ENCODE measurements at places on chromosomes 4 and X.

DNA sequence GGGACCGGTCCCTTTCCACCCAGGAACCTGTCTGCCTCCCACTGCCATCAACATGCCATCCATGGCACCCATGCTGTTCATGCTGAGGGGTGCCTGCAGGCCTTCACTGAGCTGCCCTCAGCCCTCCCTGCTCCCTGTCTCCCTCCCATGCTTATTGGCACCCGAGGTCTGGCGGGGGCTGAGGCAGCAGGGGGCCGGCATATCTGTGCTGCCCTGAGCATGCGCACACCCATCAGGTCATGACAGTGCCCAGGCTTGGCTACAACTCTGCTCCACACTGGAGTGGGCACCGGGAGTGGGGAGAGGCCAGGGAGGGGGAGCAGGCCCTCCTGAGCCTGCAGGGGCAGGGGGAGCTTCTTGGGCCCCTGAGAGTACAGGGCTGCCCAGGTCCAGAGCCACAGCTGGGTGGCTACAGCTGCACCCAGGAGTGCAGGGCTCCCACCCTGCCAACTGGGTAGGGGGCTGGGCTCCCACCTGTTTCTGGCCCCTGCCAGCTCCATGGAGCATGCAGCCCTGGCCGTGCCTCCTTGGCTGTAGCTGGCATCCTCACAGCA, 395.8 kb upstream of the DMD start:
- DNase-seq = no peak

- no peak for DNase-seq
These were observed 3.3 kb upstream of the AWAT2 start for GRCh38 chrX:70052895-70053615.

DNA sequence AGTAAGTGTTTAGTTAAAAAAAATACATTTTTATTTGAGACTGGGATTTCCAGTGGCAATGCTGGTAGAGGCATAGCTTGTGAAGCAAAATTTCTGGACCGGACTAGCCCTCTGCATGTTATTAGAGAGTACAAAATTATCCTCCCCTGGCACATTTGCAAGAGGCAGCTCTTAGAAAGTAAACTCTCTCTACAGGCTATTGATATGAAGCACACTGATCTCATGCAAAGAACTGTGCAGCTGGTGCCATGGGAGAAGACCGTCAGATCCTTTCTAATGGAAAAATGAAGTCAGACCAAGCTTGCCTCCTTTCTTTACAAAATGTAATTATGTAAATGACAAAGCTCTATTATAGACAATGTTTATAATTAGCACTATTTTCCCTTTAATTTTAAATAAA, 2717.2 kb downstream of the PCDH7 start:
- DNase-seq = no peak

GRCh38 chr4:66372706-66373105, 702.4 kb upstream of the EPHA5 start:
- no peak for DNase-seq

GRCh38 chr4:37889849-37890800, 759 bp upstream of the TBC1D1 start:
- DNase-seq = no peak

- DNase-seq = no peak
These were observed 16.0 kb downstream of the NBDY start for GRCh38 chrX:56744996-56745395.

GRCh38 chr4:163384434-163384833, 40.7 kb downstream of the NPY5R start:
- DNase-seq = no peak

DNA sequence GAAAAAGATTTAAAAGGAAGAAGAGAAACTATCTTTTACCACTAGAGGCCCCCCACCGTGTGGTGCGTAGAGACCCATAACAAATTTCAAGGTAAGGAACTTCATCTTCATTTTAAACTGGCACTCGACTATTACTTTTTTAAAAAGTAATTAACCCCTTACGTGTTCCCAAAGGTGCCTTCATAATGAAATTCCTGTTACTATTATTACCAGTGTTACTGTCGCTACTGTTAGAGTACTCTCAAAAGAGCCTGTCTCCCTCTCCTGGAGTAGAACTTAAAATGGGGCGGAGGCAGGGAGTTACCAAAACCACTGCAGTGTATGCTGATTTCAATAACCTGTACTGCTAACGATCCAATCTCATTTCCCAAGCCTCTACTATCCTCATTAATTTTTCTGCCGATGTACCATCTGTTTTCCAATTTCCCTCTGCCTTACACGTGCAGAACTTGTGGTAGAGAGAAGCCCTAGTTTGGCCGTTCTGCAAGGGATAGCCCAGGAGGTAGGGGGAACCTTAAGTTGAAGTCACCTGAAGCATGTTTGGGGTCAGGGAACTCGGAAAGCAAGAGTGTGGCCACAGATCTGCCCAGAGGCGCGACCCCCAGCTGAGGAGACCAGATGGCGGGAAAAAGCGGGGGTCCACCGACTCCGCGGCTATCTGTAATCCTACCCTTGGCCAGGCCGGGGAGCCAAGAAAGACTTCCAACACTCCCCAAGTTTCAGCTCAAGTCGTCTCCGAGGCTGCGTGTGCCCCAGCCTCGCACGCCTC, 720 bp upstream of the STK26 start:
- no peak for DNase-seq

Data from cortex of kidney (tissue), 1 donor.